Activated CD8-positive, alpha-beta T cell treated with anti-CD3 and anti-CD28 coated beads for 36 hours (primary cell): ENCODE measurements at places on chromosomes 5 and 9. TPM values are rescaled to one million over a fixed set of nuclear protein-coding genes. Genes with fewer than 3 reads are reported as not detected.

GRCh38 chr5:36029914-36030313, 36.8 kb downstream of the UGT3A2 start:
- DNase-seq = no peak

DNA sequence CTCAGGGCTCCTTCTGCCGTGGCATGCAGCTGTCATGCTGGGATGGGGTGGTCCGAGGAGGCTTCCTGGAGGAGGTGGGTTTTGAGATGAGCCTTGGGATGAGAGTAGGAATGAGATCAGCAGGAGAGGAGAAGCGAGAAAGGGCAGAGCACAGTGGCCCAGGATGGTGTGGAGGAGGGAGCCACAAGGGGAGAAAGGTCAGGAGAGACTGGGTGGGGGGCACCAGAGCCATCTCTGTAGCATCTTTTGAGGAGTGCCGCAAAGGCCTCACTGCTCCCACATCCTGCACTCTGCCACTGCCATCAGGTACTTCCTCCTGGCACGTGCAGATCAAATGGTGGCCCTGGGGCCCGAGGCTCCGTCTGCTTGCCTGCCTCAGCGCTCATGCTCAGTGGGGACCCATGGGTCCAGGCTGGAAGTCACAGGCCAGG, 150.2 kb downstream of the MACROH2A1 start:
- no peak for DNase-seq

GRCh38 chr5:133714161-133714915, 102.0 kb upstream of the FSTL4 start:
- DNase-seq = no peak

OBP2B gene
- not detected for total RNA-seq

- DNase-seq = no peak
Measured at GRCh38 chr9:81032030-81032572, 657.2 kb downstream of the TLE1 start.

GRCh38 chr9:134123764-134124128, 12.1 kb upstream of the WDR5 start:
- DNase-seq = no peak

DNA sequence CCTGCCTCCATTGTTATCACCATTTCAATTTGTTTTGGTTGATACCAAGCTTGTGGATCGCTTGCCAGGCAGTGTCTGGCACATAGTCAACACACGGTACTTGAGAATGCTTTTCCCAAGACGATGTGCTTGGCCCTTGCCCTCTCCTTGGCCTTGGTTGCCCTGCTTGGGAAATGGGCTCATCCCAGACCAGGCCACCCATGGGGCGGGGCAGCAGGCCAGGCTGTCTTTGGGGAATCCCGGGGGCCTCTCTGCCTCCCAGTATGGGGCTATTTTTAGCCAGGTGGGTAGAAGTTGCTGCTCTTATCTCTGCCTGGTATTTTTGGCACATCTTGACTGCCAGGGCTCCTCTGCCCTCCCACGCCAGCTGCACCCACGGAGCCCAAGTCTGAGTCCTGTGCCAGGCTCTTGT, 49.9 kb downstream of the LMX1B start:
- DNase-seq = no peak

DNA sequence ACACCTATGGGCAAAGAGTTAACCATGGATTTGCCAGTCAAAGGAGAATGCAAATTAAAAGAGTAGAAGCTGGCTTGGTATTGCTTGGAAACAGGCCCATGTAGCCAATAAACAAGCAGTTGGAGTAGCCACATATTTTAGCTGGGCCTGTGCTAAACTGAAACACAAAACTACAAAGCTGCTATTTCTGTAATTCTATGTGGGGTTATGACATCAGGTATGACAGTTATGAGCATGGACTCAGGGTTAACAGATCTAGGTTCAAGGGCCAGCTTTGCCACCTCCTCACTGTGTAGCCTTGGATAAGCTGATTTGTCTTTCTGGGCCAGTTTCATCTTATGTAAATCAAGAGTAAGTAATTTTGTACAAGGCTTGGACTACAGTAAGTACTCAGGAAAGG, 142.7 kb downstream of the PIP5K1B start:
- DNase-seq = no peak
